Activated T-helper 17 cell treated with anti-CD3 and anti-CD28 coated beads, Interleukin-2, amount 50 U/mL, for 72 hours (primary cell): ENCODE measurements at places on chromosomes 3 and 15. TPM values are rescaled to one million over a fixed set of nuclear protein-coding genes. Genes with fewer than 3 reads are reported as not detected.

ITGB5 gene
- total RNA-seq = 0.61 TPM

HRG gene
- not detected for total RNA-seq

ONECUT1 gene
- total RNA-seq = not detected

RNU5B-1 gene
- total RNA-seq = not detected

- peak; percentile 88 for ATAC-seq
Observed at GRCh38 chr3:9168241-9168741, 81.2 kb downstream of the SRGAP3 start.
